Astrocyte of the cerebellum (primary cell): ENCODE measurements at places on chromosomes 6 and 20.

DNA sequence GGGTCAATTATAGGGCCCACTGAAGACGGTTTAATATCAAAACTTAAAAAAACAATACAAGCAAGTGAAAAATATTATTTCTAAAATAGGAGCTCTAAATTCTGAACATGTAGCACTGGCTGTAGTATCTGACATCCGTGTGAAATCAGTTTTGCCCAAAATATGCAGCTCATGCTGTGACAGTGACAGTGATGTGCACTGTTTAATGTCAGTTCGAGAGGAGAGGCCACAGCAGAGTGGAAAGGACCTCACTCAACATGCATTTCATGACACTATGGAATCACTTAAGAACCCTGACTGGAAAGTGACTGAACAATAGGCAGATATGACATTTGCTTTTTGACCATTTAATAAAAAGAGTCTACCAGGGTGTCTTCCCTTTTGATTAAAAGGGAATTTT, 397.0 kb downstream of the FRK start:
- no peak for DNase-seq

DNA sequence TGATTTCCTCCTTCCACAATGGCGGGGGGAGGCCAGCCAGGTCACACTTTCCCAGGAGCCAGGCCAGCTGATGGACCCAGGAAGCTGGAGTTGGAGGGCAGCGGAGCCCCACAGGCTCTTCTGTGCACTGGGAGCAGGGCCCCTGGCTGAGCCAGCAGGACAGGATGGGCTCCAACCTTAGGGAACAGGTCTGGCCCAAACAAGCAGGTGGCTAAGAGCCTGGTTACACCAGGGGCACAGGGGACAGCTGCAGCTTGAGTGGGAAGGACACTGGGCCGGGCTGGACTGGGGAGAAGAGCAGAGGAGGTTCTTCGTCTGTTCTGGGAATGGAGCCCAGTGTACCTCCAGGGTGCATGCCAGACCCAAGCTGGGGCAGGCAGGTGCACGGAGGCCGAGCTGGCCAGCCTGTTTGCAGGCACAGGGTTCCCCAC, 102.3 kb downstream of the DLL1 start:
- DNase-seq = no peak

DNA sequence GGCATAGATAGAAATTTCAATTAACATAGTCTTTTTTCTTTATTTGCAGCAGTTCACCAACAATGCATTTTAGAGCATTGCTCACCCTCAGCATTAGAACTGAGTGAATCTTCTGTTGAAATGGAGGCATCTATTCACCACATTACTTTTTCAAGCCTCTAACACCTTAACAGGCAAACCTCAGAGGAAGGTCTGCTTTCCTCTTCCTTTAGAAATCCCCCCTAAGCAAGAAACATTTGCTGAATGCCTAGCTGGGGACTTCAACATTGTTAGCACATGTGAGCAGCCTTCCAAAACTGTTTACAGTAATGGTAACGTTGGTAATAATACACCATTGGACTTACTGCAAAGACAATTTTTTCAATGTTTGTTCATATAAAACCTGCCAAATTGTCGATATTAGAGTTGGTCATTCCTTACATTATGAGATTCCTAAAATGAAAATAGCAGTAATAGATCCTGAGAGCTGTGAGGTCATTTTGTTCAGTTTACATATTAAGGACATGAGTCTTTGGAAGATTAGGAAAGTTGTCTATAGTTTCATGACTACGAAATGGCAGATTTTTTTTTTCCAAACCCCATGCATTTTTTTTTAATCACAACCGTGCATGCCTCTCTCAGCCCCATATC, 20.6 kb upstream of the AKIRIN2 start:
- no peak for DNase-seq

GRCh38 chr6:2232445-2232844, 13.0 kb downstream of the GMDS start:
- DNase-seq = no peak

DNA sequence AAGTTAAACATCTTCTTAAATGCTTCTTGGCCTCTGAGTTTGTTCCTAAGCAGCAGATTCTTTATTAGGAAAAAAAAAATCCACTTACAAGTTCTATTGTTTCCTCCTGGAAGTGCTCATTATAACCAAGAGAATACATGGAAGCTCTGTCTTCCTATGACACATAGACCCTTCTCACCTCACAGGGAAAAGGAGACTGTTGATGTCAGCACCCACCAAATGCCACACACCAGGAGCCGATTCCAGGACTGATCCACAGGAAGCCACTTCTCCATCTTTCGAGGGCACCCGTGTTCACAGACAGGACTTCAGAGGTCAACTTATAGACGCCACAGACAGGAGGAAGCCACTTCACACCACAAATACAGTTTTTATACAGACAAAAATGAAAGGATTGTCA, 13.4 kb upstream of the BNIP5 start:
- no peak for DNase-seq

DNA sequence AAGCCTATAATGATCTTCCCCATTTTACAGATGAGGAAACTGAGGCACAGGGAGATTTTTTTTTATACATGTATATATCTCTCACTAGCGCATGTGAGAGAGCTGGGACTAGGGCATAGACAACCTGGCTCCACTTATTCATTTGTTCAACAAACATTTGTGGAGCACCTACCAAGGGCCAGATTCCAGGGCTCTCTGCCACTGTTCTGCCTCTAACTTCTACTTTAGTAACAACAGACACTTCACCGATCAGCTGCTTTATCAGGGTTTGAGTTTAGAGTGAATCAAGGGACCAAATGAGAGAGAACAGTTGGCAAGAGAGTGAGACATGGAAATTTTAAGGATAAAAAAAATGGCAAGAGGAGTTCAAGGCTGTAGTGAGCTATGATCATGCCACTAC, 7.4 kb downstream of the ADAT2 start:
- DNase-seq = no peak

- no peak for DNase-seq
Measured at GRCh38 chr6:18391023-18391422, 3.9 kb downstream of the RNF144B start.

DNA sequence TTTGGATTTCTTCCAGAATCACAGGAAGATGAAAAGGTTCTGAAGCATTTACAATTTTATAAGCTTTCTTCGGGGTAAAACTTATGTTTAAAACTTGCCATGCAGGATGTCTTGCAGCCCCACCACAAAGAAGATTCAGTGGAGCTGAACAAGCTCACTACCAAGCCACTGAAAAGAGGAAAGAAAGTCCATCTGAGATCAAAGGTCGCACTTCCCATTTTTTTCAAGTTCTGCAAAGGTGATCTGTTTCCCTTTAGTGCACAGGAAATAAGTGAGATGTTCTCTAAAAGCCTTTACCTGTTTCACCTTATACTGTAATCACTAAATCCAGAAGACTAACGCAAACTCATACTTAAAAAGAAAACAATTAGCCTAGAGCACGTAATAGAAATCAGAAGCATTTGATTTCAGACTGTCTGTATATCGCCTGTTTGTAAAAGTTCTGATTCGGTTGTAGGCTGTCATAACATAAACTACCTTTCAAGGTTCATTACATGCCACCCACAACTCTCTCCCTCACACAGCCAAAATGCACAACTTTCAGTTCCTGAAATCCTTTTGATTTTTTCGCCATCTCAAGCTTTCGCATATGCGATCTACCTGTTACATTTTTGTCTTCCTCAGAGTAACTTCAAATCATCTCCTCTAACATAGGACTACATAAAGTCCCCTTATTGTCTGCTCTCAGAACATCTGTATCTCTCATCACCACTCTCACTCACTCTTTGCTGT, 1.8 kb downstream of the ECHDC1 start:
- DNase-seq = no peak

DNA sequence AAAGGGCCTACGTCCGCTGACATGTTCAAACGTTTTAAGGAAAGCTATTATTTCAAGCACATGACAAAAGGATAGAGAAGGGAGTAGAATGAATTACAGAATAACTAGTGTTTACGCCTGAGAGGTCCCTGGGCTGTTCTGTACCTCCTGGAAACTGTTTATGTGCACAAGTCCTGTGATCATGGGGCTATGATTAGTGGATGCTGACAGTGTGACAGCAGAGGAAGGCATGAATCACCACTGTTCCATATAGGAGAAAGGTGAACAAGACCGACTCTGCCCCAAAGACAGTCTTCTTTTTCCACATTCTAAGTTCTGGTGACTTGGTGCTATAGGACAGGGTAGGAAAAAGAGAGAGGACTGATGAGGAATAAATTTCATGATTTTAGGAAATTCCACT, 249.2 kb upstream of the PRDM1 start:
- DNase-seq = no peak

GRCh38 chr20:13510837-13511488, 127.8 kb downstream of the TASP1 start:
- no peak for DNase-seq

- no peak for DNase-seq
Measured at GRCh38 chr6:152323376-152323775, 313.8 kb downstream of the SYNE1 start.

DNA sequence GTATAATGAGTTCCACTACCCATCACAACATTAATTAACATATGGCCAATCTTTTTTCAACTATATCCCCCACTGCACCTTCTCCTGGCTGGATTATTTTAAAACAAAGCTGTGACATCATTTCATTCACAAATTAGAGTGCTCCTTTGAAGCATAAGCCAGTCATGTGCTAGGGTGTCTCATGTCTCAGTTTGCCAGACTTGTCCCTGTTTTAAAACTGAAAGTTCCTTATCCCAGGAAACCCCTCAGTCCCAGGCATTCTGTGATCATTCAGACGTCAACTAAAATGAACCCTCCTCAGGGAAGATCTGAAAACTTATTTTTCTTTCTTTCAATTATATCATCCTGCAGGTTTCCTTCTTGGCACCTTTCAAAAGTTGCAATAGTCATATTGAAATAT, 29.3 kb upstream of the LOC128125822 start:
- DNase-seq = no peak

GRCh38 chr6:75275067-75275466, 9.5 kb downstream of the TMEM30A start:
- DNase-seq = peak; percentile 19

DNA sequence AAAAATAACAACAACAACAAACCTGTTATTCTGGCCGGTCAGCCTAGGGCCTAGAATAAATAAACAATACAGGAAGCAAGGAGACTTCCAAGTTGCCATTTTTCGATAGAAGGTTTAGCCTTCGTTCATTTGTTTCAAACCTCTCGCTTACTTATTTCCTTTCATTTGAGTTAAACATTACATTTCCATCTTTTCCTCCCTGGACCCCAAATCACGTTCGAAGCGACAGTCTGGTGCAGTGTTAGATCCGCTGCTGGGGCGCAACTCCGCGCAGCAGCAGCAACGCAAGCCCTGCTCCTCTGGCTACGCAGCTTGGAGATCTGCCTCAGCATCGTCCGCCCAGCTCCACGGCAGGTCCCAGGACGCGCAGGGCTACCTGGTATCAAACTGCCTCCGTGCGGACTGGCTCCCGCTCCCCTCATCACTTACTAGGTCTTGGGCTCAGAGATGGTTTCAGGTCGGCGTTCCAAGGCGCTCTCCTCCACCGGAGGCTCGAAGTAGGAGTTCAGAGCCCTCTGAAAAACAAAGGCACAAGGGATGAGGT, 530 bp downstream of the TDP2 start:
- peak; percentile 11 for DNase-seq

DNA sequence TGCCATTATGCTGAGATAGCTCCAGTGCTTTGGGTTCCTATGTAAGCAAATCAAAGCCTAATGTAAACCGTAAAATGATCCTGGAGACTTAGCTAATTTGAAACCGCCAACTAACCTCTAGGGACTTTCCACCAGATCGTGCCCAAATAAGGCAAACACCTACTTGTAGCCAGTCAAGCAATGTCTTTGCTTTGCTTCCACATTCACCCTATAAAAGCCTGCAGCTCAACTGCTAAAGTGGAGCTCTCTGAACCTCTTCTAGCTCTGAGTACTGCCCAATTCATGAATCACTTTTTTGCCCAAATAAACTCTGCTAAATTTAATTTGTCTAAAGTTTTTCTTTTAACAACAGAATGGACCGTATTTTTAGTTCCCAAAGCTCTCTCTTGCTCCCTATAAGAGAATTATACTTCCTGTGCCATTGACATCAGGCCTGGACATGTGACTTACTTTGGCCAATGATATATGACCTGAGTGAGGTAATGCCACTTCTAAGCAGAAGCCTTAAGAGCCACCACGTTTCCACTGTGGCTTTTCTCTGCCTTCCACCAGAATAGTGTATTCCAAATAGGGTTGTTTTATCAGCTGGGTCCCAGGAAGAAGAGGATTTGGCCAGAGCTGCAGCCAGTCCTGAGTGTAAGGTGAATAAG, 34.8 kb upstream of the PSMF1 start:
- DNase-seq = no peak

- DNase-seq = no peak
Measured at GRCh38 chr6:165159460-165159859, 149.9 kb downstream of the C6orf118 start.

DNA sequence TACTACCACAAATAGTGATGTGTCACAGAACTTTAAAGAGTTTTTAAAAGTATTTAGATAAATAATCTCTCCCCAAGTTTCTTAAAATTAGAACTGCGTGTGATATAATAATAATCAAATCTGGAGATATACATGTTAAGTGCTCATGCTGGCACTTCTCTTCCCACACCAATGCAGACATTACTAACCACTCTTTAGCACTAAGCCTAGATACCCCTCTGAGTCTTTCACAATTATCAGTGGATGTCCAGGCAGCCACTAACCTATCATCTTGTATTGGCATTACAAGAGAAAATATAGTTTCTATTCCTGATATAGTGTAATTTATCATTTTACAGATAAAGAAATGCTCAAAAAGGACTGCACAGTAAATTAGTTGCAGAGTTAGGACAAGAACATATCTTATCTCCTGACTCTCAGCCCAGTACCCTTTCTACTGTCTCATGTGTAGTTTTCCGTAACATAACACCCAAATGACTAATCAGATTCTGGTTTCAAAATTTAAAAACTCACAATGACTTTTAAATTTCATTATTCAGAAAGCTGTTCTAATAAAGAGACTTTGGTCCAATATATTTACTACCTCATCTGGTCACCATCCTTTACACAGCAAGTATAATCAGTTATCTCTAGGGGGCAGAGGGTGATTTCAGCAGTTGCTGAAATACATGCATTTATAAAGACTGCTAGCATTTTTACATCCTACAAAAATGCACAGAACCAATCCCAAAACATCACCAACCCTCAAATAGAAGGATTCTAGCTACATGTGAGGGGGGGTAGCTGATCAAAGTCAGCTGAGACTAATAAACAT, 215.5 kb upstream of the MCHR2 start:
- DNase-seq = no peak

- DNase-seq = no peak
Measured at GRCh38 chr6:133689863-133690262, 199.1 kb upstream of the TCF21 start.

DNA sequence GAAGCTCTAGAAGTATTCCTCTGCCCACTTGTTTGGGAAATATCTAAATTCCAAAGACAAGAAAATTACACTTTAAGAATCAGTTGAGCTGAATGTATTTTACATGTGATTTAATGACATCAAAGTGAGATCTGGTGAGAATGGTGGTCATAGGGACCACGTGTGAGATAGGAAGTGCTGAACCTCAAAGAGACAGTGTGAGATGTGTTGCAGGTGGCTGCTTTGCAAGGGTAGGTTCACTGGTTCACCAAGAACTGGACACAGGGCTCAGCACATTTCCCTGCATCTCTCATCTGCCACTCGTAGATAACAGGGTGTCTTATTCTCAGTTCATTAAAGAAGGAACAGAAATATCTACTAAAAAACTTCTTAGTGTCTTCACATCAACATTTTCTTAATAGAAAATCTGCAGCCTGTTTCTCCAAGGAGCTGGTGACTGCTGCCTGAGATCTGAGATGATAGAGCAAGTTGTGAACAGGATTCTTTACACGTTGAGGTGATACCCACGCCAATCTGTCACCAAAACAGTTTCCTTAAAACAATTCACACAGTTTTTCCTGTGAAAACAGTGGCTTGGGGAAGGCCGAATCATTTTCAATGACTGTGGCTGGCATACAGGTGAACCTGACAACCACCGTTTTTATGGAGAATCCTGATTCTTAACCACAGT, 7.2 kb downstream of the CCR6 start:
- DNase-seq = no peak
